NCI-H2107 (cell line): ENCODE measurements at places on chromosomes 6 and 20.

DNA sequence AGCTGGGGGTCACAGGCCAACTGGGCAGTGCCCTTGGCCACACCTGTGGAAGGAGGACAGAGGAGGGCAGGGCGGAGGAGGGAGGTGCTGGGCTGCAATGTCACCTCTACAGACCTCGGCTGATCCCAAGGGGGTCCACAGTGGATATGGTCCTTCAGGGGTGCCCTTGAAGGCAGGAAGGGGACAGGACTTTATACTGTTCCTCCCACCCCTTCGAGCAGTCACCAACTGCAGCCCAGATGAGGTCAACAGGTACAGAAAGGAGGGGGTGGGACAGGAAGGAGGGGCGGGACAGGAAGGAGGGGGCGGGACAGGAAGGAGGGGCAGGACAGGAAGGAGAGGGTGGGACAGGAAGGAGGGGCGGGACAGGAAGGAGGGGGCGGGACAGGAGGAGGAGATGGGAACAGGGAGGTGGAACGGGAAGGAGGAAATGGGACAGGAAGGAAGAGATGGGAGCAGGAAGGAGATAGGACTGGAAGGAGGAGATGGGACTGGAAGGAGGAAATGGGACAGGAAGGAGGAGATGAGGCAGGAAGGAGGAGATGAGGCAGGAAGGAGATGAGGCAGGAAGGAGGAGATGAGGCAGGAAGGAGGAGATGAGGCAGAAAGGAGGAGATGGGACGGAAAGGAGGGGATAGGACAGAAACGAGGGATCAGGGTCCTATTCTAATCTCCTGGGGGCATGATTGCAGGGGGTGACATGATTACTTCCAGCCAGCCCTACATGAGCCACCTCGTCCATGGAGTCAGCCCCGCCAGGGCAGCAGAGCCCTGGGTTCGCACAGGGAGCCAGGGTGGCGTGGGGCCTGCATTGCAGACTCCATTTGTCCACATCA lies 19.4 kb upstream of the MRGBP start:
- DNase-seq, result no peak

GRCh38 chr6:15358579-15359327 lies 112.9 kb downstream of the JARID2 start:
- no peak for DNase-seq

DNA sequence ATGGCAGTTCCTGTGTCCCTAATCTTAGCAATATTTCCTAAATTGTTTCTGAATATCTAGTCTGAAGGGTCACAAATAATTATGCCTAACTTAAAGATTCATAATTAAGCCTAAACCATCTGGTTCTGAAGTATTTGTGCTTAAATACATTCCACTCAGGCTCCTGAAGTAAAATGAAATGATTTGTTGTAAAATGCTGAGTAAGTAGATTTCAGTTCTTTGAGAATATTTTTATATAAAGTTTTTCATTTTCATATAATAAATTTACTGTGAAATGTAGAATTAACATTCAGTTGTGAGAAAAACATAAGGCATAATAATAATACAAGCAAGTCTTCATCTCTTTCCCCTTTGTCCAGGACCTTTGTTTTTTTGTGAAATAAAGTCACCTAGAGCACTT lies 330.6 kb upstream of the IMPG1 start:
- no peak for DNase-seq

DNA sequence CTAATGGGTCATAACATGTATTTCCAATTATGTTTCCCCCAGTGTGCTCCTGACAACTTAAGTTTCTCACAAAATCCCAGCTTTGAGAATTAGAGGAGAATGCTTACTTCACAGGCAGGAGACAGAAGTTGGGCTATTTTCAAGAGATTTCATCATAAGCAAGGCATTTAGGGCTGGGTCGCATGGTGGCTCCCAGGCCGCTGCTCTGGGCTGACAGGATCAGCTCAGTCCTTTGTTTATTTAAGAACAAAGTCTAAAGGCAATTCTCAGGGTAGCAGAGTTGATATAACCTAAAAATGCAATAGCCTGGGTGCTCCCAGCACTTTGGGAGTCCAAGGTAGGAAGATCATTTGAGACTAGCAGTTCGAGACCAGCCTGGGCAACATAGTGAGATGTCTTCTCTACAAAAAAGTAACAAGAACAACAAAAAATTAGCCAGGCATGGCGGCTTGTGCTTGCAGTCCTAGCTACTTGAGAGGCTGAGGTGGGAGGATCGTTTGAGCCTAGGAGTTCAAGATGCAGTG lies 10.9 kb downstream of the FOXQ1 start:
- DNase-seq, result no peak

DNA sequence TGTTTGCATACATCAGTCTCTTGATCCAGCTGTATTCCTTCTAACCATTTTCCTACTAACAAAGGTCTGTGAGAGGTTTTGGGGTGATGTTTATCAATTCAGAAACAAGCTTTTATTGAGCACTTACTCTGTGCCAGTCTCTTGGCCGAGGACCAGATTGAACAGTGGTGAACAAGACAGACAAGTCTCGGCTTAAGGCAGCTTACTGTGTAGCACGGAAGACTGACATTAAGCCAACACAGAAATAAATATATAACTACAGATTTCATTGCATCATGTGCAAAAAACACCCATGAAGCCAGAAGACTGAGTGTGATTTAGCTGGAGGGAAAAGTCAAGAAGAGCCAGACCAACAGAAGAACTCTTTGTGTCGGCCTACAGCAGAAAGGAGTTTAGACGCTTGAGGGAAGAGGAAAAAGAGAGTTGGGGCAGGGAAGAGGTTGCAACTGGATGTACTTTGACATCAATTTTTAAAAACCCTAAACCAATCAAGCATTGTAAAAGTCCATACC lies 549.6 kb upstream of the CITED2 start:
- no peak for DNase-seq

DNA sequence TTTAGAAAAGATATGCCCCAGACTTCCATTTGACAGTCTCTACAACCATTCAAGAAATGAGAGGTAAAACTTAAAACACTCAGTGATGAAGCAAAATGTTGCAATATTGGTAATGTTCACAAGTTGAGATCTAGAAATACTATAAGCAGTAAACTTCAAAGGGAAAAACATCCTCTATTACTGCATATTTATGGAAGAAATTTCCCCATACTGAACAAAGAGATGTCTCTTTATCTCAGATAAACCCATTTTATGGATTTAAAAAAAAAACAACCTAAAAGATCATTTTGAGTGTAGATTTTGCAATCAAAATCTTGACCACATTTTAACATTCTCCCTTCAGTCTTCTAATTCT lies 177.8 kb upstream of the TAB2 start:
- DNase-seq, result no peak

GRCh38 chr6:107534571-107535141 lies 44.7 kb downstream of the SOBP start:
- DNase-seq, result no peak

GRCh38 chr6:159826968-159827647 lies 27.0 kb downstream of the PNLDC1 start:
- DNase-seq, result peak; percentile 62

- no peak for DNase-seq
Observed at GRCh38 chr6:53517021-53517420, 27.9 kb downstream of the GCLC start.

- DNase-seq, result no peak
Observed at GRCh38 chr20:32501709-32502108, 83.4 kb downstream of the NOL4L start.

DNA sequence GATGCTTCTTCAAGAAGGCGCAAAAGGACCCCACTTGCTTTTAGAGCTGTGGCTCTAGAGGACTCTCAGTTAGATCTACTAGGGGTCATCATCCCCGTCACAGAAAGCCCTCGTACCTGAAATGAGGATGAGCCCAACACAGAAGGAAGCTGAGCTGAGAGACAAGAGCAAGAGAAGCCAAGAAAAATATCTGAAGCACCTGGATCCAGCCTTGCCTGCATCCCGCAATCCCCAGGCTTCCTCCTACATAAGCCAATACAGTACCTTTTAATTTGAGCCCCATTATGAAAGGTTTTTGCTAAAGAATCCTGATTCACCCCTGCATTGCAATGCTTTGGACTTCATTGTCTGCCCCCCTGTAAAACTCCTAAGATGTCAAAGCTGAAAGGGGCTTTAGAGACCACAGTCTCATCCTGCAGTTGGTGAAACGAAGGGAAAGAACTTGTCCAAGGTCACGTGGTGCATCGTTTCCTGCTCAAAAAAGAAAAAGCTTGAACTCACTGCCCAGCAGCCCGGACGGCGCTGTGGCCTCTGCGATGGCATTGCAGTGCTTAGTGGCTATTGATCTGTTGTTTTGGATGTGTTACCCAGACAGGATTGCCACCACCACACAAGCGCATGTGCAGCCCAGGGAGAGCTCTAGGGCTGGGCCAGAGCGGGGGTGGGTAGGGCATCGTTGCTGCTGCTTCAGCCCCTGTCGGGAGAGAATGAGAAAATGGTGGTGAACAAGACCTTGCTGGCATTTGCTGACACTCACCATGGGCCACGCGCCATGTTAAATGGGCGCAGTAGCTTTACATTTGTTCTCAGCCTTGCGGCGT lies 28.4 kb downstream of the AAR2 start:
- DNase-seq, result no peak

DNA sequence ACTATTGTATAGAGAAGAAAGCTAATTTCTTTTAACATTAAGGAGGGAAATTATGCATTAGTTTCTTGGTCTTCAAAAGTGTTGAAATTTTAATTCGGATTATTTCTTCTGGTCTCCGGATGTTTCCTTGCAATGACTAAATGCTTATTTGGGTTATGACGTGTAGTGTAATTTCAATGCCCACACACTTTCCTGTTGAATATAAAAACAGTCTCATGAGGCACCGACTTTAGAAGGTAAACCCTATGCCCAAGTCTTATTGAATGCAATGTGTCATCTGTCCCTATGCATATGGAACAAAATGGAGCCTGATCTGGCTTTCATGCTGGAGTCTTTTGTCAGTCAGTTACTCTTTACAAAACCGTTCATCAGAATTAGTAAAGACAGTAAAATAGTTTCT lies 17.7 kb downstream of the GJA1 start:
- DNase-seq, result no peak
